ENCODE measurements at places on chromosomes 11 and 22.

DNA sequence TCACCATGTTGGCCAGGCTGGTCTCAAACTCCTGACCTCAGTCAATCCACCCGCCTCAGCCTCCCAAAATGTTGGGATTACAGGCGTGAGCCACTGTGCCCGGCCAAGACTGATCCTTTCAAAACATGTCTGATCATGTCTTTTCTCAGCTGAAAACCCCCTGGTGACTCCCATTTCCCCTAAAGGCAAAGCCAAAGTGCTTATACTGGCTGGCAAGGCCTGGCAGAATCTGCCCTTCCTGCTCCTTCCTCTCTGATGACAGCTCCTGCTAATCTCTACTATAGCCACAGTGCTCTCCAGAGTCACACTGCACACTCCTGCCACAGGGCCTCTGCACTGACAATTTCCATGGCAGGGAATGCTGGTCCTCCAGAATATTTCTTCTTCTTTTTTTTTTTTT is 2.6 kb upstream of the MCHR1 start:
- no peak for DNase-seq

GRCh38 chr11:83689144-83689780 is 403.1 kb upstream of the CCDC90B start:
- DNase-seq, result no peak

DNA sequence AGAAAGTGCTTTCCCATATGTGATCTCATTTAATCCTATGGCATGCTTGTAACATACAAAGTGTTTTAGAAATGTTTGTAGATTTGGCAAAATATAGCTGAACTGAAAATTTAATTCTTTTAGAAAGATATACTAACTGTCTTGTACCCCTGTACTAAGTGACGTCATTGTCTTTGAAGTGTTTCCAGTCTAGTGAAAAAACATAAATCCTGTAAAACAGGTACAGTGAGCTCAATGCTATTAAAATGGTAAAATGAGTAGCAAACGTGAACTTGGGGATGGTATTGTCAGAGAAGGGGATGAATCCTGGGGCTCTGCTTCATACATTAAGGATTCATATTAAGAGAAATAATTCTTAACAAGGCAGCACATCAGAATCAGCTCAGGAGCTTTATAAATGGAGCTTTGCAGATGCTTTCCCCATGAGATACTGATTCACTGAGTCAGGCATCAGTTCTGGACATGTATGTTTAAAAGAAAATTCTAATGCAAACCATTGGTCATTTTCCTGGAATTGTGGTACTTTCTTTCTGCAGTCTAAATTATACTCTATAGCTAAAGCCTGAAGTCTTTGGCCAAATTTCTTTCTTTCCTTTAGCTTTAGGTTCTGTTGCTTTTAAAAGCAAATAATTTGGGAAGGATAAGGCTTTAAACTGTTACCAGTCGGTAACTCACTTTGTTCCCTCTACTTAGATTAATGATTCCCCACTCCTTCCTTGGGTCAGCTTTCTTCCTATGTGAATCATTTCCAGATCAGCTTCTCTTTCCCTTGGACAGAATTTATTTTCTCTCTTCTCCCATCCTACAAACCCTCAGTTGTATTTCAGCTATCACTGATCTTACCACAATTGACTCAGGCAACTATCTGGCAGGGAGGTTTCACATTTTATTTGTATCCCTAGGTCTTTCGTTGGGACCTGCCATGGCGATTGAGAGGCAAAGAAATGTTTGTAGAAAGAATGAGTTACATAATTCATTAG is 57.5 kb upstream of the DDI1 start:
- no peak for DNase-seq

- DNase-seq, result no peak
Observed at GRCh38 chr22:32693102-32693501, 108.4 kb upstream of the TIMP3 start.

DNA sequence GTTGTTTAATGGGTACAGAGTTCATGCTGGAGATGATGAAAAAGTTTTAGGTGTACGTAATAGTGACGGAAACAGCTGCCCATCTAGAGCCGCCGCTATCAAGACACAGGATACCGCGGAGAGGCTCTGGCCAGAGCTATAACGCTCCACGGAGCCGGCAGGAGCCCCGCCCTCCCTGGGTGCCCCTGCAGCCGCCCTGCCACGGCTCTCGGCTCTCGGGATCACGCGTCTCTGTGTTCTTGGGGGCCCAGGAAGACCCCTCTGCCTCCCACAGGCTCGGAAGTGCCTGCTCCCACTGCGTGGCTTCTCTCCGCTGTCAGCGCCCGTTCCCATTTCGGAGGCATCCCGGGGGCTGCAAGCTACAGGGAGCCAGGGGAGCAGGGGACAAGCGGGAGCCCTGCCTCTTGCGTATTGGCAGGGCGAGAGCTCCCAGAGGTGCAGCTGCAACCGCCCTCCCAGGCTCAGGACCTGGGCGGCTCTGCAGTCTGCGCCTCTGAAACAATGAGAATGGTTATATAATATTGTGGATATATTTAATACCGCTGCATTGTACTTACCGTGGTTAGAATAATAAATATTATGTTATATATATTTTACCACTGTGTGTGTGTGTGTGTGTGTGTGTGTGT is 13.7 kb downstream of the GLYATL2 start:
- DNase-seq, result no peak

GRCh38 chr11:73532310-73532709 is 65.6 kb downstream of the FAM168A start:
- DNase-seq, result no peak

DNA sequence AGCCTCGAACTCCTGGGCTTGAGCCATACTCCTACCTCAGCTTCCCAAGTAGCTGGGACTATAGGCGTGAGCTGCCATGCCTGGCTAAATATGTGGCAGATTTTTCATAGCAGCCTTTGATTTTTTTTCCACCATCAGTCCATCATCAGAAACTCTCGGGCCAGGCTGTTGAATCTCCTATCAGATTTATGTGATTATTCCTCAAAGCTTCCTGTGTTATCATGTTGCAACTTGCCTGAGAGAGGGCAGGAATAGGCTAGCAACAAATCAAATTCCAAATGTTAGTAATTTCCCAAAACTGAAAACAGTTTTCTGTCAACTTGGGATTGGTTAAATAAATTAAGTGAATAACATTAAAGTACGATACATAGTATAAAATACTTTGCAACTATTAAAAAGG is 3.4 kb downstream of the LRRC51 start:
- DNase-seq, result no peak

DNA sequence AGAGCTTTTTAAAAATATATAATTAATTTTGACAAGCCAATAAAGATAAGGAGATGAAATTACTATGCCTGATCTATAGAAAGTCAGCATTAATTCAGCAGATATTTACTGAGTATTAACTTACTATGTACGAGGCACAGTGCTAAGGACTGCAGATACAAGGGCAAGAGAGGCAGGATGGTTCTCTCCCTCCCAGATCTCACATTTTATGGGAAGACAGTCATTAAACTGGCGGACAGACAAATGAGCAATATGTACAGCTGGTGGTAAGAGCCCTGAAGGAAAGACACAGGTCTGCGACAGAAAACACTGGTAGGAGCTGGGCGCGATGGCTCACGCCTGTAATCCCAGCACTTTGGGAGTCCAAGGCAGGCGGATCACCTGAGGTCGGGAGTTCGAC is 36.8 kb downstream of the MCHR1 start:
- no peak for DNase-seq

DNA sequence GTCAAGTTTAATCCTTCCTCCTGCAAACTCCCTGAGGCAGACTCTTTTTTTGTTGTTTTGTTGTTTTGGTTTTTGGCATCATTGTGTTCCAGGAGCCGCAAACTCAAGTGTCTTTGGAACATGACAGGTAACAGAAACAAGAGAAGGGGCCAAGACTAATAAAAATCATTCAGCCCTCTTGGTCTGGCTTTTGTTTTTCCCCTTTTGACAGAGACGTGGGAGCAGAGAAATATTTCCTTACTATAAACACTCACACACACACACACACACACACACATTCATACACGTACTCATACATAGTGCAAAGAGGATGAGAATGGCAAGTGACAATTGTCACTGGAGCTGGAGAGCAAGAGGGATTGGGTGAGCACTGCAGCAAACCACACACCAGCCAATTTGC is 10.4 kb upstream of the ASPHD2 start:
- no peak for DNase-seq

DNA sequence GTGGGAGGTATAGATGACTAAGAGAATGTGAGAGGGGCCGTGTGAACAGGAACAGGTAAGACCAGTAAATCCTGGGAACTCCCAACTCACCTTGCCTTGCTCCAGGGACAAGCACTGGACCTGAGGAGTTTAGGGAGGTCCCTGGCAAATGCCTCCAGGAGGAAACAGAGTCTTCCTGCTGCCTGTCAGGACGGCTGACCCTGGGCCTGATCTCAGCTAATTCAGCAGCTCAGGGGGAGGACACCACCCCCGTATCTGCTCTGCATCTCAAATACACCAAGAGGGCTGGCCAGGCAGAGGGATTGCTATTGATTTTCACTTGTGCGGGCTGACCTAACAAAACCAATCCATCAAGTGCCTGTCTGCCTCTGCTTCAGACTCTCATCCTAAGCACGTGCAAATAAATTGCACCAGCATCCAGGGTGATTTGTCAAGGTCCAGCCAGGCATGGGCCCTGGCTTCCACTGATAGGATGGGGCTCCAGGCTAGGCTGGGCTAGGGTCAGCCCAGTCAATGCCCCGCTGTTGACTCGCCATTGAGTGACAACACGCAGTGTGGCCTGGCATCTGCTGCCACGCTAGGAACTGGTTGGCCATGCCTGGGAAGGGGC is 20.3 kb downstream of the UQCR10 start:
- no peak for DNase-seq

DNA sequence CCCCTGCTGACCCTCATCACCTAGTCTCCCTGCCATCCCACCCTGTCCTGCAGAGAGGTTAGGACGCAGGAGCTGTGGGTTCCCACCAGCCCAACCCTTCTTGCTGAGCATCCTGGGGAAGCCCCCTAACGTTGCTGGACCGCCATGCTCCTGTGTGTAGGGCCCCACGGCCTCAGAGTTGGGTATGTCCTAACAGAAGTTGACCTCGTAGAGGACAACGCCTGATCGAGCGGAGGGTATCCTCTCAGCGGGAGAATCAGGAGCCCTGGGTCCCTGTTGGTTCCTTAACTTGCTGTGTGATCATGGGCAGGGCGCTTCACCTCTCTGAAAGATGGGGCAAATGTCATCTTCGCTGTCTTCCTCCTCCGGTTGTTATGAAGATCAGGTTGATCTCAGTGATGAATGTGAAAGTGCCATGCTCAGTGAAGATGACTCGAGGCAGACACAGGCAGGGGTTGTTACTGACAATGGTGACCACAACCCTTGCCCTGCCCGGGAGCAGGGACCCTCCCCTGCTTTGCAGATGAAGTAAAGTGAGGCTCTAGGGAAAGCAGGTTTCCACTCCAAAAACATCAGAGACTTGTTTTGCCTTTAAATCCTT is 19.3 kb upstream of the CD5 start:
- DNase-seq, result peak; percentile 20

DNA sequence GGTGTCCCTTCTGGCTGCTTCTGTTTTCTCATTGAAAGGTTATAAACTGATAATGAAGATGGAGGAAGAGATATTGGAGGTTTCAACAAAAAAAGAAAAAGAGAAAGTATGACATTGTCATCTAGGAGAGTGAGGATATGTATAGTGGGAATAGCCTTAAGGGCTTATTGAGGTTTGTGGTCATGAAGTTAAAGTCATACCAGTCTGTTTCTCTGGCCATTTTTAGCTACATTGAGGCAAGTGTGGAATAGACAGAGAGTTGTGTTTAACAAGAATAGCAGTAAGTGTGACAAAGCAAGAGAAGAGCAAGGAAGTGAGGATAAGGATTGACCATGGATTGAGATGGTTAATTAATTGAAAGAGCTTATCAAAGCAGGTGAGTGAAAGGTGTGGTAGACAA is 110.4 kb downstream of the ELP4 start:
- no peak for DNase-seq

- no peak for DNase-seq
Observed at GRCh38 chr11:2551131-2551530, 106.3 kb downstream of the KCNQ1 start.

DNA sequence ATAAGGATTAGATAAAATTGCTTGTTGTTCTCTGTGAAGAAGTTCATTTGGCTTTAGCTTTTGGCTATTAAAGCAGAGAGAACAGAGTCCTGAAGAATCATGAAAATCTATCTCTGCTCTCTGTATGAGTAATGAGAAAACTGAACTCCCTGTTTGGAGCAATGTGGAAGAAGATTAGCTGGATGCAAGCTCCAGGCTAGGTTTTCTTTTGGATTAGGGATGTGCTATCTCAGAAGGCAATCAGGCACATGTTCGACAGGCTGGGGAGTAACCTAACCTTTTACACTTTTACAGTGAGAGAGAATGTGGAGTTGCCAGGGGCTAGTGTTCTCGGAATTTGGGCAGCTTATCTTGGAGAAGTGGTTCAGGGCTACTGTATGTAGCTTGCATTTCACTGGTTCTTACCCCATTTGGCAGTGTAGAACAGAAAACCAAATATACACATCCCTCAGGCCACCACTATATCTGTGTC is 8.5 kb upstream of the SLN start:
- DNase-seq, result no peak

DNA sequence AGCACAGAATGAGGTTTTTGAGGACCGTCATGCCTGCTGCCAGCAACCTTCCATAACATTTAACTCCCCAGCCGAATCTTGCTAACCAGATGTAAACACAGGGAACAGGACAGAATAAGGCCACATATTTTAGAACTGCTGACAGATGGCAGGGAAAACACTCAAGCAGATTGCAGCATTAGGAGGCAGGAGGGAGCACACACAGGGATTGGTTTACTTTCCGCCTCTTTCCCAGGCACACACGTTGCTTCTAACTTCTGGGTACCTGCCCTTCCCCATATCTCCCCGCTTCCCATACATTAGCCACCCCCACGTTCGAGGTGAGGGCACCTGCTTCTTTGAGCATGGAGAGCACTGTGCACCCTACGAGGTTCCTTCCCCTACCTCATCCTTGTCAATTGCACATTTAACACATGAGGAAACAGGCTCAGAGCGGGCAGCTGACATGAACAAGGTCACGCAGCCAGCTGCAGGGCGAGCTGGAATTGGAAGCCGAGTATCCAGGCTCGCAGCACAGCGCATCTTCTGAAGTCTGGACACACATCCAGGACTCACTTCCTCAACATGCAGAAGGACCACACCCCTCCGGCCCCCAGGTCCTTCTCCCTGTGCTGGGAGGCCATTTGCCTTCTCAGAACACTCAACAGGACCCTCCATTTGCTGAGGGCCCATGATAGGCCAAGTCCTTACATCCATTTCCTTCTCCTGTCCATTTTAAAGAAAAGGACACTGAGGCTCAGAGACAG is 18.7 kb downstream of the ASPHD2 start:
- DNase-seq, result no peak

GRCh38 chr22:48923996-48924395 is 903.7 kb downstream of the BRD1 start:
- no peak for DNase-seq

DNA sequence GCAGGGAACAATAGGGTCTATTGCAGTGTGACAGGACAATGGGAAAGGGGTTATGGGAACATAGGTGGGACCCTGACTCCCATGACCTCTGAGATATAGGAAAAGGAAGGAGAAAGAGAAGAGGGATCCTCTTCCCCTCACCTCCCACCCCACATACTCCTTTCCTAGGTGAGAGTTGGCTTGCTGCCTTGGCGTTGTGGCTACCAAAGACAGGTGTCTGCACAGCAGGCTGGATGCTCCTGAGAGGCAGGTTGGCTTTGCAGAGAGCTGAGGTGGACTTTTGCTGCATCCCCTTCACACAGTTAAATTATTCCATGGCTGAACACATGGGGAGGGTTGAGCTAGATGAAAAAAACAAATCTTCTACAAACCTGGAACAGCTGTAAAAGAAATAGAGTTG is 80.7 kb downstream of the SYT9 start:
- no peak for DNase-seq

GRCh38 chr11:33207408-33207985 is 46.2 kb upstream of the CSTF3 start:
- no peak for DNase-seq

- DNase-seq, result no peak
Observed at GRCh38 chr22:36831717-36832116, 14.9 kb upstream of the PVALB start.

Data from D341Med (cell line).